ENCODE measurements at places on chromosomes 11 and 22.

DNA sequence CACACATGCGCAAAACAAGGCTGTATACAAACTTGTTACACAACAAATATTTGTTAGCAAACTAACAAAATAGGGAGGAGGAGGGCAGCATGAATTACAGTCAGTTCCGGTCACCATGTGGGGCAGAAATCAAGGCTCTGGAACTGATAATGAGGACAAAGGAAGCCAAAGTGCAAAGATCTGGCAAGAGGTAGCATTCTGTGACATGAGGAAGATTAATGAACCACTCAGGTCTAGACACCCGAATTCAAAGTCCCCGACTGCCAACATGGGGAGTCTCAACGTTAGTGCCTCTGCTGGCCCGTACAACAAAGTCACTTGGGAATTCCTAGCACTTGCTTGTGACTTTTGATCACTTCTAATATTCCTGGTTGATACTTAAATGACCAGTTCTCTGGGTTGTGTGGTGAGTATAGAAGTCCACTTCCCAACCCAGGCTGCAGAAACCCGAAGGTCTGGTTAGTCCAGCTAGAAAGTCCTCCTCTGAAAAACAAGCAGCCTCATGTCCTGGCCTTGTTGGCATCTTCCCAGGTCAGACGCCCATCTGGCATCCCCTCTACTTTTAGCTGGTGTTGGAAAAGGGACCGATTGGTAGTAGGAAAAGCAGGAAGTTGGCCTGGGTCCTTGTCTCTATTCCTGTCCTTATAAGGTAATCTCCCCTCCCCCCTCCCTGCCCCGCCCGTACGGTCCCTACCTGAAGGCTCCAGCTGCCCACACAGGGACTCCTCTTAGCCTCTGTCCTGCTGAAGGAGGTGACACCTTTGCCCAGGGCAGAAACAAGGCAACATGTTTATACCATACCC, 1.6 kb downstream of the SUN2 start:
- no peak for DNase-seq

DNA sequence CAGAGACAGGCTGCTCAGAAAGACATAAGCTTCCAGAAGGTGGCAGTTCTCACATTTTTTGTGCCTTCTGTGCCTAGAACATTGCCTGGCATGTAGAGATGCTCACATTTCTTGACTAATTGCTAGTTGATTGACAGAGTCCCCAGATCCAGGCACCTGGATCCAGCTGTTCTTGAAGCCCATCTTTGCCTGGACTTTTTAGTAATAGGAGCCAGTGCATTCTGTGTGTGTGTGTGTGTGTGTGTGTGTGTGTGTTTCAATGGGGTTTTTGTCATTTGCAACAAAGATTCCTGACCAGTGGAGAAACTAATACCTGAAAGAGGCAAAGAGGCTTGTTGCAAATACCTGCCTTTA, 15.1 kb downstream of the MRGPRF start:
- DNase-seq: no peak

- no peak for DNase-seq
Measured at GRCh38 chr11:45900916-45901617, 6.0 kb downstream of the FREY1 start.

GRCh38 chr22:23204541-23205157, 24.3 kb downstream of the BCR start:
- DNase-seq: no peak

DNA sequence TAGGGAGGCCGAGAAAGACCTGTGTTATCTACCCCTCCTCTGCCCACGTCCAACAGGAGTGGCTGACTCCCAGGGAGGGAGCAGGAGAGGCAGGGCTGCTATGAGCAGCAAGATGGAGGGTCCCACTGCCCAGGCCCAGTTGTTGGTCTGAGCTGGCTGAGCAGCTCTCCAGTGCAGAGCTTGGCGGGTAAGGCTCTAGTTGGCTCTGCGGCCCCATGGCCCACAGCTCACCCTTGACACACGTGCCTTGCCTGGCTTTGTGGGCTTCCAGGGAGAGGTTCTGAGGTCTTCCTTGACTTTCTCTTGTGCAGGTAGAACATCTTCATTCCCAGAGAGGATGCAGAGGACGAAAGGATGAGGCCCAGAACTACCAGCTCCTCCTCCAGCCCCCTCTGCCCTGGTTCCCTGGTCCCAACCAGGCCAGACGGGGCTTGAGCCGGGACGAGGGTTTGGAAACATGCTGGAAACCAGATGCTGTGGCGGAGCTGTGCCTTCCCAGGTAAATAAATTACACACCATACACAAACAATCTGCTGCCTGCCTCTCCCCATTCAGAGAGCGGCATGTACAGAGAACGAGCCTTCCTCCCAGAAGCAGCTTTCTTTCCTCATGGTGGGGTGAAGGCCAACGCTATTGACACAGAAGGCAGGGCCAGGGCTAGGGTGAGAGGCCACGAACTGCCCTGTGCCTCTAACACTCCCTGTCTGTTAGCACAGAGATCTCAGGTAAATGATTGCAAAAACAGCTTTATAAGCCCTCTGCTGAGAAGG, 48.1 kb downstream of the DSCAML1 start:
- no peak for DNase-seq

GRCh38 chr22:25563761-25564319, 635 bp upstream of the GRK3 start:
- no peak for DNase-seq

GRCh38 chr22:48393041-48393370, 1434.7 kb downstream of the BRD1 start:
- no peak for DNase-seq

DNA sequence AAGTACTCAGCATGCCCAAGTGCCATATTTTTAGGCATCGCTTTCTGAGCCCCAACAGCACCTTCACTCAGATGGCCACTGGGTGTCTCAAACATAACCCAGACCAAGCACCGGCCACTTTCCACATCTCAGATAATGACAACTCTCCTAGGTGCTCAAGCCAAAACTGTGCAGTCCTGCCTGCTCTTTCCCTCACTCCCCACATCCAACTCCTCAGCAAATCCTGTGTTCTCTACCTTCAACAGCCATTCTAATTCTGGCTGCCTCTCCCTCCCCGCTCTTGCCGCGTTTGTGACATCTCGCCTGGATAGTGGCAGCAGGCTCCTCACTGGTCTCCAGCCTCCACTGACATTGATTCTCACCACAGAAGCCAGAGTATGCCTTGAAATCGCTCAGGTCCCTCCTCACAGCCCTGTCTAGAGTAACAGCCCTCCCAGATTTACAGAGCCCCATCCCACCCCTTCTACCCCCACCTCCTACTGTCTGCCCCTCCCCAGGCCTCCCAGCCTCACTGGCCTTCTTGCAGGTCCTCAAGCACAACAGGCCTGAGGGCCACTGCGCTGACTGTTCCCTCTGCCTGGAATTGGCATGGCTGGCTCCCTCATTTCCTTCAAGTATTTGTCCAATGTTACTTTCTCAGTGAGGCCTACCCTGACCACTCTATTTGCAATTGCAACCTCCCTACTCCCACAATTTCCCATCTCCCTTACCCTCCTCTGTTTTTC, 1.3 kb upstream of the PHETA2 start:
- DNase-seq: no peak

DNA sequence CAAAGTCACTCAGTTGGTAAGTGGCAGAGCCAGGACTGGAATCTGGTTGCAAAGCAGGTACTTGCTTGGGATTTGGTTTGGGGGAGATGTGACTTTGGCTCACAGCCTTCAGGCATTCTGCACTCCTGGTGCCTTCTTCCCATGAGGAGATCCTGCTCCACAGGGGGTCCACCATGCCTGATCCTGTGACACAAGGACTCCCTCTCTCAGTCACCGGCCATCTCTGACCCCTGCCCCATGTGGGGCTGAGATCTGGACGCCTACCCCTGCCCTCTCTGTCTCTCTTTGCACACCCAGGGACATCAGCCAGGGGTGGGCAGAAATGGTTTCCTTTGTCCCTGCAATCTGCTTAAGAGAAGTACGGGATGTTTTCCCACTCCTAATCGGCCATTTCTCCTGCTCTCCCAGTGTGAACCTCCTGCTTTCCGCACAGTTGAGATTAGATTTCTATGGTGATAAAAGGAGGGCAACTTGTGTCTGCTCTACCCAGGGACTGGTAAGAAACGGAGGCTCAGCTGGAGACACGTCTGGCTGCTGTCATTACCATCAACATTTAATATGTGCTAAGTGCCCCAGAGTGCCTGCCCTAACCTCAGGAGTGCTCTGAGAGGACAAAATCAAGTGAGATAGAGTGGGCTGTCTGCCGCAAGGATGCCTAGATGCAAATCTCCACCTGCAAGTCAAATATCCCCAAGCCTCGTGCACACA, 11.1 kb upstream of the FXYD6 start:
- DNase-seq: no peak

- DNase-seq: no peak
Measured at GRCh38 chr11:12494699-12495098, 117.3 kb downstream of the PARVA start.

DNA sequence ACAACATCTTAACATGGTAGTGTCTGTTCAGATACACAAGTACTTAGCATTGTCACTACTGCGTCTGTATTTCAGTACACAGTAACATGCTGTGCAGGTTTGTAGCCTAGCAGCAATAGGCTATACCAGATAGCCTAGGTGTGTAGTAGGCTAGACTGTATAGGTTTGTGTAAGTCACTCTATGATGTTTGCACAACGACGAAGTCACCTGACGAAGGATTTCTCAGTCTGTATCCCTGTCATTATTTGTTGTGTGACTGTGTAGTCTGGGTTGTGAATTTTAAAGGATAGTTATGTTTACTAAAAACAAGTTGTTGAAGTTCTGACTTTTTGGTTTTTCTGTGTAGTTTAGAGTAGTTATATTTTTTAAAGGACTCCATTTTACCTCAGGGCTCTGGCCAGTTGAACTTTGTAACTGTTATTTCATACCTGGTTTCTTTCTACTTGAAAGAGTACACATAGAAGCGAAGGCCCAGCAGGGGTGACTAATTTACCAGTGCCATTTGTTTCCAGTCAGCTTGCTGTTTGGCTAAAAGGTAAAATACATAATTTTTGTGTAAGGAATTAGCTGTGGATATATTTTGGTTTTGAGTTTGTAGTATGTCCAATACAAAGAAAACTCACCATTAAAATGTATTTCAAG, 72.3 kb downstream of the PPP6R3 start:
- DNase-seq: no peak
